ENCODE measurements at places on chromosomes 6 and 20.

GRCh38 chr6:83429857-83430610 lies 817 bp downstream of the ME1 start:
- peak; percentile 59 for DNase-seq

DNA sequence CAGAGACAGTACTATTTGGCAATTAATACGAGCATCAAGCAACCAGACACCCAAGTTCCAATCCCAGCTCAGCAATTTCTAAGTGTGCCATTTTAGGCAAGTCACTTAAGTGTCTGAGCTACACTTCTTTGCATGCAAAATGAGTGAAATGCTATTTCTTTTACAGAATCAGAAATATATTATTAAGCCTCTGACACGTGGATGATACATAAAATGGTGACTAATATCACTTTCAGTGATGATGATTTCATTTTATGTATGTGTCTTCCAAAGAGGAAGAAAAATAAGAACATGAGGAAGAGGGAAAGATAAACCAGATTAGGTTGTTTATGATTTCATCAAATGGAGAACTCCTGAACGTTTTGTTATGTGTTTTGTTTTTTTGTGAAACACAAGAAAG lies 158.6 kb downstream of the TSHZ2 start:
- DNase-seq, result no peak

DNA sequence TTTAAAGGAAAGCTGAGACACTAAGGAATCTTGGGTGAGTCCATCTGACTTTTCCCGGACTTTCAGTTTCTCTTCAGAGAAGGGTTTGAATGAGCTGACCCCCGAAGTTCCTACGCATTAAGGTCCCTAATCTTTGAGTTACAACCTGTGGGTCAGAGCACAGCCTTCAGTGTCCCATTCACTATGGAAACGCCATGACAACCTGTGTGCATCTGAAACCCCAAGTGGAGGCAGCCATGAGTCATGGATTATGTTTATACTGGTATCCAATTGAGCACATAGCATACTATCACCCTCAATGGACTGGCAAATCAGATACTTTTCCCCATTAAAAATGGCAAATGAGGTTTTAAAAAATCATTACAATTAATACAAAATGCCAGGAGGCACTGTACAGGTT lies 11.4 kb downstream of the MYLK4 start:
- DNase-seq, result no peak

GRCh38 chr20:49247792-49248191 lies 28.6 kb downstream of the DDX27 start:
- DNase-seq, result peak; percentile 26

GRCh38 chr20:43804781-43805180 lies 78.0 kb upstream of the GTSF1L start:
- DNase-seq, result no peak

DNA sequence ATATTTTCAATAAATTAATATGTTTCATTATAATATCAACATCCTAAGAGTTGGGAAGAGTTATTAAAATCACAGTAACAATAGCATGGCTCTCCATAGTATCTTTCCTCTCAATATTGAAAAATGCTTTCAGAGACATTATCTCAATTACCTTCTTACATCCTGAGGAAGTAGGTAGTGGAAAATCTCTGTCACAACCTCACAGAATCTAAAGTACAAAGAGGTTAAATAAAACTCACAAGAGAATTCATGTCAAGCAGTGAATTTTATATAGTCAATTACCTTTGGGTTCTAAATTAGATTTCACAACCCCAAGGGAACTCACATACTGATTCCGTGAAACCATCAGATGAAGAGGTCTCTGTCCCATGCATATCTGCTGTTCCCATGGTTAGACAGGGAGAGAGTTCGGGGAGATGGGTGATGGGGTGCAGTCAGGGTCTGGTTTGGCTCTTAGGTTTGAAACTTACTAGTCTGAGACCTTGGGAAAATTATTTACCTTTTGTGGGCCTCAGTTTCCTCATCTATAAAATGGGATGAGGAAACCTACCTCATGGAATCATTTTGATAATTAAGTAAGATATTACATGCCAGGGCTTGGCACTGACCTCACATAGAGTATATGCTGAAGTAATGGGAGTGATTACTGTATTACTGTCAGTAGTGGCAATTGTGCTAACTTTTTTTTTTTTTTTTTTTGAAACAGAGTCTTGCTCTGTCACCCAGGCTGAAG lies 74.0 kb upstream of the SNX9 start:
- no peak for DNase-seq

- DNase-seq, result no peak
Observed at GRCh38 chr6:132333639-132334520, 67.4 kb downstream of the MOXD1 start.

- no peak for DNase-seq
Observed at GRCh38 chr20:19992996-19993908, 23.9 kb upstream of the NAA20 start.

DNA sequence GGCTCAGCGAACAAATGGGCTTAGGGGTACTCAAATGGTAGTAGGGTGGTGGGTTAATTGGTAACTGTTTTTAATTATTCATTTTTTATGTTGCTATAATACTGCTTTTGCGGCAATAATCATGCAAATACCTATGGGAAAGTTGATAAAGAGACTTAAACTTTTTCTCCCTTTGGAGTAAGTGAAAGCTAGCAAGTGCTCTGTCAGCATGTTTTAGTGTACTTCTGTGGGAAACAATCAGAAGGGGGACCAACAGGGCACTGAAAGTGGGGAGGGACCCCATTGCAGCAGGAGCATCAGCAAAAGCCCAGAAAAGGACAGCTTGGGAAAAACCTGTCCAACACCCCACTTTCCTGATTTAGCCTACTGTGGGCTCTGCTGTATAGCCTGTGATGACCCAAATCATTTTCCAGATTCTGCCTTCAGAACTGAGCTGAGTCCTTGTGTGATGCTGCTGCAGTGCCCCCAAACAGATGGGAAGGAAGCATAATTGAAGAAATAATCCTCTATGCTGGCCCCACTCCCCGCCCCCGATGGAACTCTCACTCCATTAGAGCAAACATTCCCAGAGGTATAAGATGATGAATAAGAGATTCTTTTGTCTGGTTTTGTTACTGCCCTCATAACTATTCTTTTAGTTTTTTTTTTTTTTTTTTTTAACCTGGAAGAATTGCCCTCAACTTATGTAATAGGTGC lies 322.8 kb downstream of the CD83 start:
- DNase-seq, result no peak

DNA sequence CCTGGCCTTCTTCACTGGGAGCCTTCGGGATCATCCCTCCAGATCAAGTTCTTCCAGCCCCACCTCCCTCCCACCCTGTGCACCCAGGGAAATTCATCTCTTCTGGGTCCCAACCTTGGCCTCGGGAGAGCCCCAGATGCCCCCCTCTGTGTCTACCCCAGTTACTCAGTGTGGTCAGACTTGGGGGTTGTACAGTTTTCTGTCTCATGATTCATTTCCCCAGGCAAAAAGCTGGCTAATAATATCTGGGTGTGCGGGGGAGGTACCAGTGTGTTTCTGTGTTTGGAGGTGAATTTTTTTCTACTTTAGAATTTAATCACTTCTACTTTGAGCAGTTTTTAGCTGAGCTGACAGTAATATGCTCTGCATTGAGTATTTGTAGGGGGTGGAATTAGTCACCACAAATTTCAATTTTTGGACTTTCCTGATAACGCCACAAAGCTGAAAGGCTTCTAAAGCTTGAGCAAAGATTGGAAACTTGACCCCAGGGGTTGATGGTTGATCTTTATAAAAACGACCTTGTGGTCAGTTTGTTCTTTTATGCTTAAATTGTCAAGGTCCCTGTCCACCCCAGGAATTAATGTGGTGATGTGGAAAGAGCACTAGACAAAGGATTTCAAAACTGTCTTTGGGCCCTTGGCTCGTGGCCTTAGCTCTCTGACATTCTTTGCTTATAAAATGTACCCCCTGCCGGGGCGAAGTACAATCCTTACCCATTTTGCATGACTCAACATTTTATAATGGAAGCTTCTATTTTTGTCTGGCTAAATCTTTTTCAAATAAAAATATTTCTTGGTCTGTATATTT lies 284.7 kb upstream of the TAB2 start:
- DNase-seq, result no peak

DNA sequence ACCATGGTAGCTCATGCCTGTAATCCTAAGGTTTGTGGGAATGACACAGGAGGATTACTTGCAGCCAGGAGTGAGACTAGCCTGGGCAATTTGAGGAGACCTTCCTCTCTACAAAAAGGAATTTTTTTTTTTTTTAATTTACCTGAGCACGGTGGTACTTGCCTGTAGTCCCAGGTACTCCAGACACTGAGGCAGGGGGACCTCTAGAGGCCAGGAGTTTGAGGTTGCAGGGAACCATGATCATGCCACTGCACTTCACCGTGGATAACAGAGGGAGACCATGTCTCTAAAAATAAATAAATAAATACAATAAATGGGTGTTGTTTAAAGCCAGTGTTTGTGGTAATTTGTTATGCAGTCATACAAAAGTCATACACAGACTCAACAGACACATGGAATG lies 2.4 kb upstream of the HLA-F start:
- no peak for DNase-seq

DNA sequence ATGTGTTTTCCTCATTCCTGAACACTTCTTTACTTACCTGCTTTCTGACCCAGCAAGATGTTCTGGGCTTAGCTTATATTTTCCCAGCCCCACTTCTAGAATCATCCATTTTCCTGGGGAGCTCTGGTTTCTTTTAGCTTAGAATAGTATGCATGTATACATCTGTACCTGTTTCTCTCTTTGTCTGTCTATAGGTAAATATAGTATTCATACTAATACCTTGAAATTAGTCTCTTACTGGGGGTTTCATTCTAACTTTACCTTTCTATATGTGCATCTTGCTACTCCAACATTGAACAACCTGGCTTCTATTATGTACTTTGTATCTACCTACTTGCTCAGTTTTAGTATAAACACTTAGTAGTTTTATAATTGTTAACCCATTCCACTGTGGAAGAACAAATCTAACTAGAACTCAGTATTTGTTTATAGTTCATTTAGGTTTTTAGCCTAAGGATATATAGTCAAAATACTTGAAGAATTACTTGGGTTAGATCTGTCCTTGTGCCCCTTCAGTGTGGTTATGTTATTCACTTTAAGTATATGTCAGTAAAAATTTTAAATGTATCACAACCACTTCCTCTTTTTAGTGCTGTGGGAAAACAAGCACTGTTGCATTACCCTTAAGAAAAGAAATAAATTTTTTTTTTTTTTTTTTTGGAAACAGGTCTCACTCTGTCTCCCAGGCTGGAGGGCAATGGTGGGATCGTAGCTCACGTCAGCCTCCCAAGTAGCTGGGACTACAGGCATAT lies 54.0 kb downstream of the ASXL1 start:
- no peak for DNase-seq

DNA sequence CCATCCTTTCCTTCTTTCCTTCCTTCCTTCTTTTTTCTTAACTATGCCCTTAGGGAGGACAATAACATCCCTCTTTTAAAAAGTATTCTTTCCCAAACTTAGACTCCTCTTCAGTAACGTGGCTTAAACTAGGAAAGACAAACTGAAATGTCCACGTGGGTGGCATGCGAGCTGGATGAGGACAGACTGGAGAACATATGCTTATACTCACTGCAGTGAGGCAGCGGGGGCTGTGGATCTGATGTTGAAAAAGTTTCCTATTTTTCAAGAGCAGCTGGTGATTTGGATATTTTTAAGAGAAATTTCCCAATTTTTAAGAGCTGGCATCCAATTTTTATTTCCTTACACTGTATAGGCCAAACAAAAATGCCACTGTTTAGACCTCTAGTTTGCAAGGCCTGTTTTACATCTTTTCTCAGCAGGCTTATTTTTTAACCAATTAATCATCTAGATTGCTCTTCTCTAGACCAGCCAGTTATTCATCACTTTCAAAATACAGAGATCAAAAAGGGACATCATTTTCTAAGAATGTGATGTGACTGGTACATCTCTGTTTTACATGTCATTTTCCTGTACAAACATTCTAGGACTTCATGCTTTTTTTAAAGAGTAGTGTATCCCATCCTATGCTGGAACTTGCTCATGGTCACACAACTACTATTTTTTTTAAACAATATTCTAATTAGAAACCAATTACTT lies 226.5 kb downstream of the BTBD9 start:
- no peak for DNase-seq

GRCh38 chr6:84524636-84525035 lies 239.8 kb downstream of the TBX18 start:
- DNase-seq, result no peak

- no peak for DNase-seq
Observed at GRCh38 chr6:32920715-32921114, 20.1 kb downstream of the HLA-DMB start.

DNA sequence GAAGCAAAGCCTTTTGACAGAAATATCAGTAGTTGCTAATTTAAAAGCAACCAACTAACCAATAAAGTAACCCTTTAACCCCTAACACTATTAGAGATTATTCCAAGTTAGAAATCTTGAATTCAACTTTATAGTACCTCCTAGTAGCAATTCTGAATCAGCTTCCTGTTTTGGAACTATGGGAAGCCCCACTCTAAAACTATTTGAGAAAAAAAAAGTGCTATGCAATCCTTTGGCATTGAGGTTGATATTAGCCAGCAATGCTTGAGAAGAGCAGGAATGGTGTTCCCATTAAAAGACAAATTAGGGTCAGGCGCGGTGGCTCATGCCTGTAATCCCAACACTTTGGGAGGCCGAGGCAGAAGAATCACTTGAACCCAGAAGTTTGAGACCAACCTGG lies 306.2 kb upstream of the ZFP64 start:
- no peak for DNase-seq

DNA sequence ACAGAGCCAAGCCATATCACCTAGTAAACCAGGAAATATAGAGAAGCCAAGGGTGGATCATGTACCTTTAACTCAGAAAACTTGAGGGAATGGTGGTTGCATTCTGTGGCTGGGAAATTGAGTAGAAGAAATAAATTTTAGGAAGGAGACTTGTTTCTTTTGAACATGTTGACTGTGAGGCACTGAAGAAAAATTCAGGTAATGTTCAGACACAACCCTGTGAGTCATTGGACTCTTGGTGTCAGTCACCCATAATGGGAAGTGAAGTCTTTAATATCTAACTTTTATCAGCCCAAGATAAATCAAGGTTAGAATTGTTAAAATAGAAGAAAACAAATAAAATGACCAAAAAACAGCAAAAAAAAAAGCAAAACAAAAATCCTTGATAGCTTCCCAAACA lies 98.8 kb upstream of the GRIK2 start:
- DNase-seq, result no peak

DNA sequence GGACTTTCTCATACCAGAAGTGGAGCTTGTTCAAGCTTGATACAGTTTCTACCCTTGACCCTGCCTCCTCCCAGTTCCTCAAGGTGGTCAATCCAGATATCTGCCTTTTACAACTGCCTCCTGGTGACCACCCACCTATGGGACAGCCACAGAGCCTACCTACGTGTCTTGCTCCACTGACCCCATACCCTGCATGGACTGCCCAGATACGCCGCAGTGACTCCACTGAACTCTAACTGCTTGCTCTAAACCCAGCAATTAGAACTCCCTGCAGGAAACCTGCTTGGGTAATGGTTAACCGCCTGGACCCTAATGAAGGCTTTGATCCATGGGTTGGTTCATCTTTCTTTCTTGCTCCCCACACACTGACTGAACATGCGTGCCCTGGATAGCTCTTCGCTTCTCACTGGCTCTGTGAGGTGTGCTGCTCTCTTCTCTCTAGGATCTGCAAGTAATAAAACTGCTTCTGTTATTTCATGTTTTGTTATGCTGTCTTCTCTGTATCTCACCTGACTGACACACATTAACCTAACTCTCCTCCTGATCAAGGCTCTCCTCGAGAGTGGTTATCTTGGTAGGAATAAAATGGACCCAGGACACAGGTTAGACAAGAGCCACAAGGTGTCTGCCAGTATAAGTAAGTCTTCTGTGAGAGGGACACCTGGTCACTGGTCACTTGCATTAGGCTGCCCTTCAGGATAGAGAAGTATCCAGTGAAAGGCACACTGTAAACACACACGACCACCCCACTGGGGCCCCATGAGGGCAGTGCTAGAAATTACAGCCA lies 79.2 kb downstream of the CHD6 start:
- no peak for DNase-seq

- DNase-seq, result no peak
Observed at GRCh38 chr20:60177080-60177479, 218.9 kb downstream of the CDH26 start.
